ENCODE measurements at places on chromosomes 6 and 20.

DNA sequence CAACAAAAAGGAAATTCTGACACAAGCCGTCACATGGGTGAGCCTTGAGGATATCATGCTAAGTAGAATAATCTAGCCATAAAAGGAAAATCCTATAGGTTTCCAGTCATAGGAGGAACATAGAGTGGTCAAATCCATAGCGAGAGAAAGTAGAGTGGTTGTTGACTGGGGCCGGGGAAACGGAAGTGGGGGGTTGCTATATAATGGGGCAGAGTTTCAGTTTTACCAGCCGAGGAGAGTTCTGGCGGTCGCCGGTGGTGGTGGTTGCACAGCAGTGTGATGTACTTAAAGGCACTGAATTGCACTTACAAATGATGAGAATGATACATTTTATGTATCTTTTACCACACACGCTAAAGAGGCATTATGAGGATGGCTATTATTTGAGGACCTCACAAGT lies 4.9 kb downstream of the GPR31 start:
- DNase-seq, result no peak

- DNase-seq, result peak; percentile 64
These were observed 611 bp downstream of the CNPY3 start for GRCh38 chr6:42929821-42930360.

DNA sequence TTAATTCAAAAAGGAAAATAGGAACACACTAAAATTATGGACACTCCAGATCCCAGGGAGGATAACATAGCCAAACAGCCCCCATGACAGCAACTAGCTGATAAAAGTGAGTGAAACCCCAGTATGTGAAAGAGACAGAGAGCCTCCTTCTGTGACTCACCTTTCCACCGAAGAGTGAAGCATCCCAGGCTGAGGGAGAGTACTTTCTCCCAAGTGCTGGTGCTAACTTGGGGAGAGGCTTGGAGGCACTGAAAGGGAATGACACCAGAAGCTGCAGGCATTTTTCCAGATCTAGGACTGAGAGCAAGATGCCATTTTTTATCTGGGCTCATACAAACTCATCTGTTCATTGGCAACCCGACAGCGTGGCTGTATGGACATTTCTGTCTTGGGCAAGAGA lies 339.8 kb downstream of the HTR1B start:
- DNase-seq, result no peak

DNA sequence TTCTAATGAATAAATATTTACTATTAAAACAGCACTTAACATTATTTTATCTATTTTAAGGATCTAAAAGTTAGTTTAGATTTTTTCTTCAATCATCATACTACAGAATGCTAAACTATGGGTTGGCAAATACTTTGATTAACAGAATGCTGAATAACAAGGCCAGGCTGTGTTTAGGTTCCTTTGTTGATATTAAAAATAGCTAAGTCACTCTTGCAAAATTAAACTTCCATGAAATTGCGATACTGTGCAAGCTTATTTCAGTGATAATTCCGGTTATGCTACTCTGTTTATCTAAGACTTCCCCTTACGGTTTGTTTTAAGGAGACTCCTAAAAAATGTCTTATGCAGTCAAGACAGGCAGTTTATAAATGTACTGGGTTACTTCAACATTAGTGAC lies 2.8 kb downstream of the RNF24 start:
- DNase-seq, result no peak

- DNase-seq, result no peak
These were observed 47.1 kb upstream of the FOXP4 start for GRCh38 chr6:41498968-41499599.

DNA sequence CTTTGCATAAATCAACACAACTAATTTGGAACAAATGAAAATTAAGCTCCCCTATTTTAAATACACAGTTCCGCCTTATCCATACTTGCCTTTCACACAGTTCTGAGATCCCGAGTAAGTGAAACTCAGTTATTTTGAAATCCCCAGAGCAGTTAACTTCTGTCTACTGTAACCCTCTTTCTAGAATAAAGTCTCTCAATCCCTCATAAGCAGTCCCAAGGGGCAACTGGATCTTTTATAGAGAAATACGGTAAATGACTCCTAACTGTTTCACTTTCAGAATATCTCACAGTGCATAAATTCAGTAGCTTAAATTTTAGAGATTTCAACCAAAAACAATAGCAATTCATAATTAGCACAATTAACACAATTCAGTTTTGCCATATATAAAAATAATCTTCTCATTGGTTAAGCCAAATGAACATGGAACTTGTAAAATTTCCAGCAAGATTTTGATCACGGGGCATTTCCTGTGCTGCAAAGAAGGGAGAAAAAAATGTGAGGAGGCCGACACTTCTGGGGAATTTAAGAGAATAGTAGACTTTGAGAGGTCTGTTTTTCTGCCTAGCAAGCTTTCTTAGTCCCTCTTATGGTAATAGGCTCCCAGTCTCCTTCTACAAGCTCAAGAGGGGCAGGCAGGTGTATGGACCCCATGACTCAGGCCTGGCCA lies 78.3 kb downstream of the KIF6 start:
- DNase-seq, result no peak

DNA sequence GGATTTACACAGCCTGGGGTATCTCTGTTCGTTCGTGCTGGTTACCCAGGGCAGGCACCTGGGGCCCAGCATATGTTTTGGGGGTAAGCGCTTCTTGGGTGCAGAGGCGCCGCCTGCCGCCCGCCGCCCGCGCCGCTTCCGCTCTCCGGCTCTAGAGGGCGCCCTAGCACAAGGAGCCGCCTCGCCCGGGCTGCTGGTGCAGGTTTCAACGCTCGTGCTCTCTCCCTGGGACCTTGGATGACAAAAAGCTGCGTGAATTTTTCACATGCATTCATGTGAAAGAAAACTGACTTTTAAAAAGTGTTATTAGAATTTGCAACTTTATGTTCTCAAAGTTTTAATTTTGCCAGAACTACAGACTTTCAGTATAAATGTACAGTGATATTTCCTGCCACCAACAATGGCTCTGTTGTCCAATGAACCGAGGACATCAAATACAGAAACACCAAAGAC lies 32.5 kb downstream of the PRR18 start:
- peak; percentile 23 for DNase-seq

- no peak for DNase-seq
These were observed 69.0 kb downstream of the BTBD9 start for GRCh38 chr6:38570750-38571149.

DNA sequence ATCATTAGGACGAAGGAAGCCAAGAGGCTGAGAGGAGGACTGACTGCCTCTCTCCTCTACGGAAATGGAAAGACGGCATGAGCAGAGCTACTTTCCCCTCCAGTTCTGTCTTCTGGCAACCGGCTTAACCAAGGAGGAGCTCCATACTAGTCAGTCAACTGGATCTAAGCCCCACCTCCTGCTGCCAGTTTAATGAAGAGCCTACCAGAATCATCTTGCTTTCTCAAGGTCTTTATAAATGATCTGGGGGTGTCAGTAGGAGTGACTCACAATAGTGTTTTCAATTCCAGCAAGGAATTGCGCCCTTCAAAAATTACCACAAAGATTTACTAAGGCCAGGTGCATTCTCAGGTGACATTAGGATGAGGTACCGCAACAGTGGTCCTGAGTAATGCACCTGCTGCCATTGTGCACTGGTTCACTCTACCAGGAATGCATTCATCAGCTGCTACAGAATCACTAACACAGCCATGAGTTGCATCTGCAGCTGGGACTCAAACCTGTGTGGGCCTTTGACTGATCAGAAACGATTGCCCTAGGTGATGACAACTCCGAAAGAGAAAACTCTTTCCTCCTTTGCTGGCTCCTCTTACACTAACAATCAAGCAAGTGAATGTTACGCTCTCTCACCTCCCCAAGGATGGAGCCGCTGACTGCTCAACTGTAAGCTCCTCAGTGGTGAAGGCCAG lies 2.8 kb downstream of the UQCC2 start:
- DNase-seq, result no peak

GRCh38 chr20:44143936-44144335 lies 43.1 kb downstream of the JPH2 start:
- DNase-seq, result no peak

DNA sequence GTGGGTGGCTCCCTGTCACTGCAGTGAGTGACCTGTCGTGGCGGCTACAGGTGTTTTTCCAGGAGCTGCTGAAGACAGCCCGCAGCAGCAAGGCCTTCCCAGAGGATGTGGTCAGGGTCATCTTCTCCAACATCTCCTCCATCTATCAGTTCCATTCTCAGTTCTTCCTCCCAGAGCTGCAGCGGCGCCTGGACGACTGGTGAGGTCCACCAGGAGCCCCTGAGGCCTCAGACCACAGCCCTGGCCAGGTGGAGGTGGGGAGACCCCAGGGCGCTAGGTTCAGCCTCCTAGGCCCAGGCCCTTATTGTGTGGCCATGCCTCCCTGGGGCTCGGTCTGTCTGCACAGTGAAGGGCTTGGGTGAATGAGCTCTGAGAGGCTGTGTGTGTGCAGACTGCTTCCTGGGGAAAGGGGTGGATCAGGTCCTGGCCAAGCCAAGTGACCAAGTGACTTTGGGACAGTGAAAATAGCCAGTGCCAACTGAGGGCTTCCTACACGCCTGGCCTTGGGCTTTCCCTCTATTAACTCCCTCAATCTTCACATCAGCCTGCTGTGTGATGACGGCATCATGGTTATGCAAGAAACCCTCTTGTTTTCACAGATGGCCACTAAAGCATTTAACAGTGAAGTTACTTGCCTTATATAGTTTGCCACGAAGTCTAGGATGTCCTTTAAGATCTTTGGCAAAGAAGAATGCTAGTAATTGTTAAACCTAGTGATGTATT lies 6.4 kb downstream of the FGD2 start:
- peak; percentile 55 for DNase-seq

DNA sequence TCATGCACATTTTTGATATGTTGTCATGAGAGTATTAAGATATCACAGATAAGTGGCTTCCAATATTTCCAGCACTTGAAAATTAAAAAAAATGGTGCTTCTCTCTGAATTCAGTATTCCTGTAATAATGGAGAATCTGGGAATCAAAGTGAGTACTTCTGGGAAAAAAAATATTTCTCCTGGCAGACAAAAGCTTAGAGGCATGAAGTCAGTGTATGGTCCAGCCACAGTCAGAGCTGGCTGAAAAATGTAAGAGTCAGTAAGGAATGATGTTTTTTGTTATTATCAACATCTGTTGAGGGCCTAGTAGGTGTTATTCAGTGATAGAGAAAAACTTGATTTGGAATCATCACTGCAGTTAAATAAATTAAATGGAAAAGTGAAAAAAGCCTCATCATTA lies 3.2 kb upstream of the RFPL4B start:
- DNase-seq, result no peak

- DNase-seq, result no peak
These were observed 61.7 kb downstream of the HDGFL1 start for GRCh38 chr6:22631091-22631490.

- peak; percentile 6 for DNase-seq
These were observed 68.0 kb downstream of the PLAGL1 start for GRCh38 chr6:143940011-143940597.

DNA sequence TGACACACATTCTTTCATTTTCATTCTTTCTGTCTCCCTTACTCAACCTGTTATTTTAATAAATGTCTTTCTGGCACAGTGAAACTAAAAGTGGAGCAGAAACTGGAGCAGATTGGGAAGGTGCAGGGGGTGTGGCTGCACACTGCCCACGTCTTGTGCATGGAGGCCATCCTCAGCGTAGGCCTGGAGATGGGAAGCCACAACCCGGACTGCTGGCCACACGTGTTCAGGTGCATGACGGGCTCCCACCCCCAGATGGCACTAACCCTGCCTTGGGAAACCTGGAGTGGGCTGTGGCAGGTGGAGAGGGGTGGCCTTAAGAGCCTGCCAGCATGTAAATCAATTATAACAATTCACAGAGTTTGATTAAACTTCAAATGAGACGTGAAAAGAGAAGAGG lies 71.4 kb upstream of the PBOV1 start:
- no peak for DNase-seq

- no peak for DNase-seq
These were observed 280.1 kb downstream of the TFAP2B start for GRCh38 chr6:51098791-51099190.

DNA sequence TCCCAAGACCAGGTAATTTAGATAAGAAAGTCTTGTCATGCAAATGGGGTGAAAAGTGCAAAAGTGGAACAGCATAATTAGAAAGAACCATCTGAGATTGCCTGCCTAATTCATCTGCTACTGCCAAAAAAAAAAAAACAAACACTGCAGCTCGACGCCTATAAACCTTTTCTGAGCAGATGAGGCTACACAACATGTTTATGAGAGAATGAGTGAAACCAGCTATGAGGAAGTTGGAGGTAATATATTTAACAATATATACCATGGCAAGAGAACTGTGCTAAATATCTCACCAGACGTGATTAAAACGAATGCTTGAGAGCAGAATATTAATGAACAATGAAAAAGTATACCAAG lies 50.0 kb downstream of the LAMA4 start:
- DNase-seq, result no peak

GRCh38 chr6:138576313-138576712 lies 77.0 kb upstream of the NHSL1 start:
- no peak for DNase-seq

- DNase-seq, result no peak
These were observed 10.5 kb upstream of the CLDN20 start for GRCh38 chr6:155253337-155253736.

DNA sequence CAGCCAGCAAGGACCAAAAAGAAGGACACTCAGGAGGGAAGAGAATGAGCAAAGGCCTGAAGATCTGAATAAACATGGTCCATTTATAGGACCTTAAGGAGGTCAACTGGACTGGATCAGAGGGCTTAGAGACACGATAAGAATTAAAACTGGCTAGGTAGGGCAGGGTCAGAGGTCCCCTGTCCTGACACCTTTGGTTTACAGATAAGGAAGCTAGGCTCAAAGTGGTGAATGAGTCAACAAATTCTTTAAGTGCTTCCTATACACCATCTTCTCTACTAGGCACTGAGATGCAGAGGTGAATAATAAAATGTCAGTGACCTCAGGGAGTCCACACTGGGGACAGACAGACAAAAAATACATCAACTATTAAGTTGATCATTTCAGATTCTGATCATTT lies 70.3 kb downstream of the HIVEP2 start:
- DNase-seq, result no peak

GRCh38 chr6:101722991-101723579 lies 329.6 kb downstream of the GRIK2 start:
- peak; percentile 69 for DNase-seq

DNA sequence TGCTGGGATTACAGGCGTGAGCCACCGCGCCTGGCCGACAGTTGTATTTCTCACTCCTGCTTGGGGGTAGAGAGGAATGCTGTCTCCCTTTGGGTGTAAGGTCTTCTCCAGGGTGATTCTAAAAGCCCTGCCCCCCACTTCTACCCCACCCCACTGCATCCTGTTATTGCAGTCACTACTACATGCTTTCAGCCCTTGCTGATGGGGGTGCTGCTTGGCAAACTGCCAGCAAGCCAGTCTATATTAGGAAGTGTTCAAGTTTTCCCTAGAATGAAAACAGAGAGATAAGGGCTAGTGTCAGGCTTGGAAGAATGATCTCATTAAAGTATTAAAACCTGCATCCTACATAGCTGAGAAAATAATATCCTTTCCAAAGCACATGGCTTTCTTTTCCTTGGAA lies 31.3 kb downstream of the TTI1 start:
- no peak for DNase-seq

- DNase-seq, result no peak
These were observed at the start of gene GSTA5 for GRCh38 chr6:52840763-52841585. Gene GSTA5 (minus strand): TSS chr6:52840813.

All from stromal cell of bone marrow (primary cell).